ENCODE measurements at places on chromosomes 11 and 22. TPM values are rescaled to one million over a fixed set of nuclear protein-coding genes. Genes with fewer than 3 reads are reported as not detected.

MAPK8IP2 gene
- total RNA-seq = 3.4 TPM

LRRN4CL gene
- 0.14 TPM for total RNA-seq

BACE1 gene
- total RNA-seq = 12.4 TPM

SPTBN2 gene
- total RNA-seq = 39.2 TPM

FCHSD2 gene
- 4.6 TPM for total RNA-seq

SLC6A5 gene
- total RNA-seq = not detected

CABP4 gene
- total RNA-seq = not detected

ARHGAP8 gene
- total RNA-seq = 24.8 TPM

TMEM86A gene
- 1.5 TPM for total RNA-seq

MAPK11 gene
- 1.4 TPM for total RNA-seq

TCN1 gene
- not detected for total RNA-seq

GLYATL1 gene
- total RNA-seq = 3.8 TPM

OR5A1 gene
- not detected for total RNA-seq

TOM1 gene
- total RNA-seq = 27.1 TPM

CALCB gene
- total RNA-seq = 0.41 TPM

All from H7 (cell line).